PC-3 (cell line): ENCODE measurements at places on chromosomes 12 and 14.

GRCh38 chr12:124217508-124218242, 77.2 kb upstream of the RFLNA start:
- DNase-seq, result no peak

DNA sequence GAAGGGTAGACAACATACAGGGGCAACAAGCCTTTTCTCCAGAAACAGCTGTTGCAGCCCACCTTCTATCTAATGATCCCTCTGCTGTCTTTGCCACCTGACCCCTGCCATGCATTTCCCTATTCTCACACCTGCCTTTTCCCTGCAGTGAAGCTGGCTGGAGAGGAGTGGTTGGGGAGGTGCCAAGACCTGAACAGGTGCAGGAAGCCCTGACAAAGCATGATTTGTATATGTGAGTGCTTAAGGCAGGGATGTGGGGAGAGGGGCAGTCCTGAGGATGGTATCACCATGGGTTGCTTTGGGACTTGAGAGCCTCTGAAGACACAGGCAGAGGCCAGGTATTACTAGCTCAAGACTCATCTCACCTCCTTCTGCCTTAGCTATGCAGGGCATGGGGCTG, 2.9 kb upstream of the PFDN5 start:
- no peak for DNase-seq

DNA sequence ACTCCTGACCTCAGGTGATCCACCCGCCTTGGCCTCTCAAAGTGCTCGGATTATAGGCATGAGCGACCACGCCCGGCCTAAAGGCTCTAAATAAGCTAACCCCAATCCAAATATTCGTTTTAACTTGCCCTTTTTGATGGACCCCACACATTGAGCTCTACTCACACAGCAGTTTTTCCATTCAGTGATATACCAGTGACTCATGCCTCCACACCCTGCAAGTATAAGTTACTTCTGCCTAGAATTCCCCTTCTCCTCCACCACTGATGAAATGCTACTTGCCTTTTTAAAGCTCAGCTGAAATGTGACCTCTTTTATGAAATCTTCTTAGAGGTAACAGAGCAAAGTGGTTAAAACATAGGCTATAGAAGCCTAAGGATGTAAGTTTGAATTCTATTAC, 68.8 kb downstream of the EXOC5 start:
- peak; percentile 56 for DNase-seq

GRCh38 chr14:40623643-40624042, 983.0 kb upstream of the LRFN5 start:
- peak; percentile 21 for DNase-seq

GRCh38 chr12:121711361-121712189, 977 bp upstream of the TMEM120B start:
- peak; percentile 41 for DNase-seq

DNA sequence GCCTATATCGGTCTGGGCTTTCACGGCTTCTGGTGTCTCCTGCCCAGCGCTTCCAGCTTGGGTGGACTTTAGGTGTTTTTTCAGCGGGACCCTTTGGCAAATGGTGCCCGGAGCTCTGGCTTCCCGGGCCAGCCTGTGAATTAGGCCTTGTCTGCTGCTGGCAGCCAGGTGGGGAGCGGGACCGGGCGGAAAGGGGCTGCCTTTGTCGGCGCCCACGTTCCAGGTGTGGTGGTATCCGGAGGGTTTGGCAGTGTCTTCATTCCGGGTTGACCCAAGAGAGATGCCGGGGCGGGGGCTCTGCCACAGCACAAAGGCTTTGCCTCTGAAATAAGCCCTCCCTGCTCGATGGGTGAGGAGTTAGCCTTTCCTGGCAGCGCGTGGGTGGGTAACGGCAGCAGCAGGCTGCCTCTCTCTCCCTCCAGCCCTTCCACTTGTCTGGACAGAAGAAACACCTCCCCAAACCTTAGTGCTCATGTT, 9.5 kb downstream of the RFLNA start:
- DNase-seq, result no peak

GRCh38 chr14:35910191-35910590, 84.1 kb downstream of the BRMS1L start:
- no peak for DNase-seq

DNA sequence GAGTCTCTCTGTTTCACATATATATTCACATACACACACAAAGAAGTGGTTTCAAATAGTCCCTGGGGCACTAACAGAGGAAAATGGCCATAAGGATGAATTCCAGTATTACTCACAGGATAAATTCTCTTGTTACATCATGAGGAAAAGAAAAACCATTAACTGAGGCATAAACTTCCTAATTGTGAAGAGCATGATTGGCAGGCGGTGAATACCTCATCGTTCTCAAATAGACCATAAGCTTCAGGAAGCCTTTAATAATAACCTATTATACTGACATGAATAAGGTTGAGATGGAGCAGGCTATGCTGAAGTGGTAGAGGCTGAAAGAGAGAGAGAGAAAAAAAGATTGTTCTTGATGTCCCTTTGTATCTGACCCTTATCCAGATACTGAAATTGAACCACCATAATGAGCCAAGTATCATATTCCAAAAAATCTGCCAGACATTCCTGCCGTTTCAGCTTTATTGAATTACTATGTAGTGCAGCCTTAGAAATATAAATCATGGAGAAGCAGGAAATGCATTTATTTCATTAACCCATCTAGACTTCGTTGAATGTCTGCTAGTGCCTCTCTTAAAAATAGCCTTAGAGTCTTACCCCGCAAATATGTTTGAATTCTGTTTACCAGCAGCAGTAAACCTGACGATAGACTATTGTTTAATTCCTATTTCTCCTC, 86.8 kb downstream of the NUAK1 start:
- no peak for DNase-seq

GRCh38 chr14:71481021-71481654, 451.1 kb upstream of the RGS6 start:
- no peak for DNase-seq

- DNase-seq, result no peak
Observed at GRCh38 chr12:12158858-12159257, 88.1 kb downstream of the BCL2L14 start.

DNA sequence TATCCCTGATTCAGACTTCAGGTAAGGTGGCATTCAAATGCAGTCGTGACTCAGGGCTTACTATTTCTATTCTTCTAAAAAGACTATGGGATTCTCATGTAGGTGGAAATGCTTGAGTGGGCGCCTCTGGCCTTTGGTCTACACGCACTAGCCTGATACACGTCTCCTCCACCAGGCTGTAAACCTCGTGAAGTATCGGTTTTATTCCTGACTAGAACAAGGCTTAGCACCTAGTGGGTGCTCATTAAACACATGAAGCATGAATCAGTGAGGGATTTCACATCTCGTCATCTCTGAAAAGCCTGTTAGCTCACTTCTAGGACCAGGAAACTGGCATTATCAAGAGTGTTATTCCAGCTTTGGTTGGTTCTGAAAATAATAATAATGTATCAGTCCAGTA, 17.7 kb upstream of the HNF1A start:
- no peak for DNase-seq

- DNase-seq, result no peak
Observed at GRCh38 chr12:7091660-7092228, 501 bp downstream of the C1R start.

GRCh38 chr14:42224053-42224888, 617.6 kb downstream of the LRFN5 start:
- DNase-seq, result peak; percentile 90

DNA sequence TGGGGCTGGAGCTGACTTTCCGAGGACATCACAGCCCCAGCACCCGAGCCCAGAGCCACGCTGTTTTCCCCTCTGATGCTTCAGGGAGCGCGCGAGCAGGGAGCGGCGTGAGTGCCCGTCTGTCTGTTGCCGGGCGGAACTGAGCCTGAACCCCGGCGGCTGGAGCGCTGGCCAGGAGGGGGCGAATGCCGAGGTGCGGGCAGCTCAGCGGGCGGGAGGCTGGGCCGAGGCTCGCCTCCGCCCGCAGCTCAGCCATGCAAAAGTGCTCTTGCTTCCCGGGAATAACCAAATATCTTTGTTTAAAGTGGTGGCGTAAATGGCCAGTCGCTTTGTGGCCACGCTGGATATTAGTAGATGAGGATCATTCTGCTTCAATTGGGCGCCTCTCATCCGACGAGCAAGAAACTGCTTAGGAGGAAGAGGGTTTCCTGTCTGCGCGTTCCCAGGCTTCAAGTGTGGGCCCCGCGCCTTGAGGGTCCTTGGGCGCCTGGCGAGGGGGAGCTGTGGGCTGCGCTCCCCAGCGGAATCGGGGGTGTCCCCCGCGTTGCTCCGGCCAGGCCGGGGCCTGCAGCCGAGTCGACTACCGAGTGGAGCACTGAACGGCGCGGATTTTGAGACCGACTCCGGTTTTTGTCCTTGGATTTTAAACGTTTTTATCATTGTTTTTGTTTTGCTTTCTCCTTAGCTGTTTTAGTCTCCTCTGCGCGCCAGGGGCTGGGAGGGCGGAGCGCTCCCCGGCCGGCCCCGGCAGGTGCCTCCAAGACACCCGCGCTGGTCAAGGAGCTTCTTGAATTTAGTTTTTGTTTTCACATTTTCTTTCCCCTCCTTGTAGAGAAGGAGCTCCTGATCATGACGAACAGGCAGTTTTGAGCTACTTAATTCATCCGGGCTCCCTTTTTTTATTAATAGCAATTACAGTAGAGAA, 831 bp upstream of the NKX2-1 start:
- peak; percentile 30 for DNase-seq
